ENCODE measurements at places on chromosomes 12 and 14.

- DNase-seq = no peak
These were observed 45.7 kb upstream of the OTX2 start for GRCh38 chr14:56855891-56856461.

- DNase-seq = no peak
These were observed 617.0 kb upstream of the TMEM132C start for GRCh38 chr12:127649961-127650360.

GRCh38 chr14:92964124-92965109 is 41.5 kb downstream of the CHGA start:
- DNase-seq = no peak

DNA sequence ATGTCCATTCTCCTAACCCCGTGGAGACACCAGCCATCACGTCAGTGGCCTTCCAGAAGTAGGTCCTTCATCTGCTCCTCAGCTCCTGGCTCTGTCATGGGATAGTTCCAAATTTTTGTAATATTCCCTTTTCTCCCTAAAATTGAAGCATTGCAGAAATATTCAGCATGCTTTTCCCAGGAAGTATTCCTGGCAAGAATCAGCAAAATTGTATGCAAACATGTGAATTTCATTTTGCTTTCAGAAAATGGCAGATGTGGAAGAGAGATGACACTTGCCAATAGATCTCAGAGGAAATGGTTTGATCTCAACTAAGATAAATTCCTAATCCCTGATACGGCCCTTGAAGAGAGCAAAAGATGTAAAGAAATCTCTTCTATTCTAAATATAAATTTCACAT is 298.9 kb downstream of the ITPR2 start:
- DNase-seq = no peak

GRCh38 chr12:72543777-72544467 is 271.8 kb downstream of the TRHDE start:
- no peak for DNase-seq

DNA sequence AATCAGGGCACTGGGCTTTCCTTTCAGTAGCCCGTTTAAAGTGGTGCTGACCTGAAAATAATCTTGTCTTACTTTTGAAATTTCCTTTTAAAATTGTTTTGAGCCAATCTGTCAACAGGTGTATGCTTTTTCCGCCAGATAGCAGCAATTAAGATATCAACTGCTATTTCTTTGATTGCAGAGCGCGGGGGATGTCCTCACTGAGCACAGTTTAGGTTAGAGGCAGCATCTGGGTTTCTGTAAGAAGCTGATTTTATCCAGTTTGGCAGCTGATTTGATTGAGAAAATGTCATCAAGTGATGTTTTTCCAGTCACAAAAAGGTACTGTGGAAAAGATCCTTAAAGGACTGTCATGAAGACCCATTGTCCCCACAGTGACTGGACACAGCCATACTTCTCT is 371.8 kb downstream of the ADAMTS20 start:
- no peak for DNase-seq

DNA sequence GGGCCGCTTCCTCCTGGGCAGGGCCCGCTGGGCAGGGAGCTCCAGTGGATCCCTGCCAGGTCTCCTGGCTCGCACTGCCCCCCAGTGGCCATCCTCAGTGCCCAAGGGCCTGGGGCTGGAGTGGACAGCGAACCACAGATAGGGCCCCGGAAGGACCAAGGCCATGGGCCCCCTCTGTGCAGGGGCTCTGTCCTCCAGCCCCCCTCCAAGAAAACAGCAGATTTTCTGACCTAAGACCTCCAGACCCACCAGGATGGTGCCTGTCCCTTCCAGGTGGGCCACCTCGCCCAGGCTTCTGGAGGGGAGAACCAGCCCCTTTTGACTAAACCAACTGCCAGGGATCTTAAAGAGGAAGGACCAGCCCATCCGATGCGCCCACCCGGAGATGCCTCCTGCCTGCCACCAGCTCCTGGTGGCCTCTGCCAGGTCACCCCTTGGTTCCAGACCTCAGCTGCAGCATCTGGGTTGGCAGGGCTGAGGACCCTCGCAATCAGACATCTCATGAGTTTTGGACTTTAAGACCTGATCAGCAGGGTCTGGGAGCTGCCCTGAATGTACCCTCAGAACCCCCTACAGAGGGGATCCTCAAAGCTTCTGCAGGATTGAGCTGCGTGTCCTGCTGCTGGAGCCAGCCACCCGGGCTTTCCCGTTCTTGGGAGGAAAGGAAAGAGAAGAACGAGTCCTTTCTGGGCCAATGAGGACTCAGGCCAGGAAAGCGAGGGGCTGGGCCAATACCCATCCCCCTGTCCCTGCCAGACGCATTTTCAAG is 325.8 kb upstream of the DIO3 start:
- DNase-seq = peak; percentile 74

GRCh38 chr14:34161351-34162082 is 210.6 kb upstream of the EGLN3 start:
- no peak for DNase-seq

DNA sequence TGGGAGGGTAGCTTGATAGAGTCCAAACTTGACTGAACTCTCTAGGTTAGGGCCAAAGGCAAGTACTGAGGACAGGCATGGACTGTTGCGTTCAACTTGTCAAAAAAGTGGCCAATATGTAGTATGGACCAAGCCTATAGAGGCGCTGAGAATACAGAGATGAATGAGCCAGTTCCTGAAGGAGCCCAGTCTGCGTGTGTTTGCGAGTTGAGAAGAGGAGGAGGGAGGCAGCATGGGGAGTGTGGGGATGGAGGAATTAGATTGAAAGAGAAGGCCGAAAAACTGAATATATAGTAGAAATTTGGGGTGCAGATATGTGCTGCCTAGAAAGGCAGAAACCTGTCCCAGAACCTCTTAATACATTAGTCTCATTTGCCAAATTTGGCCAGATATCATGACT is 412.4 kb downstream of the PCNX1 start:
- DNase-seq = peak; percentile 17

All from AG08396 (cell line).